ENCODE measurements at places on chromosomes 5 and 9.

DNA sequence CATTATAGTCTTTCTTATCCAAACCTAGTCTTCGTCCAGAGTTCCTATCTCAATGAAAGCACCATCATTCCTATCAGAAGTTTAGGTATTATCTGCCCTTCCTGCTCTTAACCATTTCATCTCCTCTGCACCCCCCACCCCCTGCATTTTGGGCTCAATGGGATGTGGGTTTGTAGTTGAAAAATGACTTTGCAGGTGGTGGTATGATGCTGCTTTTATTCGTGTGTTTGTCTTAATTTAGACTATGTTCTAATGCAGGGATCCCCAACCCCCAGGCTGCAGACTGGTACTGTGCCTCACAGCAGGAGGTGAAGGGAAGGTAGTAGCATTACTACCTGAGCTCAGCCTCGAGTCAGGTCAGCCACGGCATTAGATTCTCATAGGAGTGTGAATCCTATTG lies 49.4 kb upstream of the ZNF608 start:
- no peak for DNase-seq

DNA sequence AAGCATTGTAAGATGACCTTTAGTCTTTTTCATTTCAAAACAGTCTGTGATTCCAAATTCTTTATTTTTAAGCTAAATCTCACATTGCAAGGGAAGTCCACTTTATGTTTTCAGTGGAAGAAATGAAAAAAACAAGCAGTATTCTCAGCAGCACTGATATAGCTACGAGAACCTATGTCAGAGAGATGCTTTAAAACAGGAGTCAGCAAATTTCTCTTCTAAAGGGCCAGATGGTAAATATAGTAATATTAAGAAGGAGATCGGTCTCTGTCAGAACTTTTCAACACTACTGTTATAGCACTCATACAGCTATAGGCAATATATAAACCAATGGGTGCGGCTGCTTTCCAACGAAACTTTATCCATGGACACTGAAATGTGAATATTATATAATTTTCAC lies 18.7 kb downstream of the IL31RA start:
- DNase-seq = no peak

DNA sequence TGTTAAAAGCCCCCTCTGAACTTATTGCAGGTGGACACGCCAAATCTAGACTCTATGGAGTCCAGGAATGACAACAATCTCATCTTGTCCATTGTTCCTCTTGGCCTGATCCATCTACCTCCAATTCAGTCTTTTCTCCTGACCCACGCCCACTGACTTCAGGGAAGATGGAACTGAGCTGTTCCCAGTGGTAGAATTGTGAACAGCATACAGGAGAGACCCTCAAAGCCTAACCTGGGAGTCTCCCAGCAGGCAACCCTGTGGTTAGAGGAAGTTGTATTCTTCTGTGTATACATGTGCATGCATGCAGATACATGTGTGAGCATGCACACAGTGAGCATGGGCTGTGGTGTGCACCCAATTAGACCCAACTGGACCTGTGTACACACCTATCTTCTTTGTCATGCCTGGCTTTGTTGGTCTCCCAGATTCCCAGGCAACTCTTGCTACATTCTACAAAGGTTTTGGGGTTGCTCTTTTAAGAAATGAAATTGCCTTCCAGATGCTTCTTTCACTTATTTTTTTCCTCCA lies 286.0 kb downstream of the ZSWIM6 start:
- DNase-seq = no peak

DNA sequence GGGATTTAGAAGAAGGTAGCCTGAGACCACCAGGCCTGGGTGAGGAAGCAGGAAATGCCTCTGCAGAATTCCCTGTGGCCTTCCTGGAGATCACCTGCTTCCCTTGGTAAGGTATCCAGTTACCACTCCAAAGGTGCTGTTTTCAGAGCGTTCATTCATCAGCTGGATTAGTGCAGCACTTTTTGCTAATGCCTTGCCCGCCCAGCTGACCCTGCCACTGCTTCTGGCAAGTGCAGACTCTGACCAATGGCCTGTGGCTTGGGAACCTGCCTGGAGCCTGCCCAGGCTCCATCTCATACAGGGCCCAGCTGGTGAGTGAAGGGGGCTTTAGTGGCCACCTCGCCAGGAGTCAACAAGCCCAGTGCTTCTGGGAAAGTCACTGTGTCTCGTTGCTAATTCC lies 48.6 kb downstream of the FOXI1 start:
- no peak for DNase-seq

DNA sequence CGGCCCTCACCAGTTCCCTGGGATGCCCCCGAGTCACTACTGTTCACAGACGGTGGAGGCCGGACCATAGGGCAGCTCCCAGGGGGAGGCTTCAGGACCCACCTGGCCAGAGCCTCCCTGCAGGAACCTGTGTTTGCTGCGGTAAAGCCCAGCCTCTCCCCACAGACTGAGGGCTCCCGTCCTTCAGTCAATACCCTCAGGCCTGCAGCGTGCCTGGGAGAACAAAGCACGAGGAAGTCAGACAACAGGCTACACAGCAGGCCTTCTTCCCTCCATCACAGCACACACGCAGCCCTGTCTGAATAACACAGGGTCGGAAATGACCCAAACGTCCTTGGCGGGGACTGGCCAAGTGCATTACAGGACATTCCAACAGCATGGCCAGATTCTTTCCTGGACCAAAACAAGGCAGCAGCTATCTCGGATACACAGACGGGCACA lies 34.4 kb downstream of the COL23A1 start:
- no peak for DNase-seq

DNA sequence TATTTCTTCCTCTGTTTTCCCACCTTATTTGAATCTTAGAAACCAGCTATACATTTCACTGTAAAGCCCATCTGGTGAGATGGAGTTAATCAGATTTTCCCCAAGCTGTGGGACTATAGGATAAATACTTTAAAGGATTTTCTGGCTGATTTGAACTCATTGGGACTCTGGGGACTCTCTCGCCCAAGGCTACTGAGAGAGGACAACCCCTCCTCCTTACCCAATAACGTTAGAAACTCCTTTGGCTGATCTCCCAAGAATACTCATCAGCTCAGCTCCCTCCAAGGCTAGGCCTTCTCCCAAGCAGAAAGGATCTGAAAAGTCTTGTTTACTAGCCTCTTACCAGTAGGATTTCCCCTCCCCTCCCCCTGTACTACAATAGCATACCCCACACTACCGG lies 1.5 kb upstream of the GLRA1 start:
- DNase-seq = no peak

GRCh38 chr9:109910671-109911518 lies 130.9 kb downstream of the PALM2AKAP2 start:
- DNase-seq = no peak

- DNase-seq = no peak
Measured at GRCh38 chr5:33931136-33931535, 5.0 kb upstream of the RXFP3 start.

DNA sequence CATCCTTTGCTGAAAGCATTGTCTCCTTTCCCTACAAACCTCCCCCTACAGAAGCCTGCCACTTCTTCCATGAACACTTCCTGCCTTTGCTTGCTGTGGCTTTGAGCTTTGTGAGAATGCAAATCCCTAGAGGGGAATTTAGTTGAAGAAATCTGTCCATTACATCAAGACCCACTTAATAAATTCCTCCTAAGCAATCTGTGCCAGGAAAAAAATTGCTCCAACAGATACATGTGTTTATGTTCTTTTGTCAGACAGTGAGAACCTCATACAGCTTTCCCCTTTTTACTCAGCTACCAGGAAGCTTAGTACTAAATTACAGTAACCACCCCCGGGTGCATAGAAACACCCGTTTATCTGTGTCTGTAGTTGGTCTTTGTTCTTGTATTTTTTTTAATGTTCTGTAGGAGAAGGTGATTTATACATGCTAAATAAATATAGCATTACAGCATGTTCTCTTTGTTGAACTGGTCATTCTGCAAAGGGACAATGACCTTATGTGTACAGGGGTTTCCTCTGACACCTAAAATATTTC lies 43.9 kb downstream of the SH3TC2 start:
- no peak for DNase-seq

GRCh38 chr5:172377856-172378255 lies 76.5 kb downstream of the SH3PXD2B start:
- DNase-seq = no peak

DNA sequence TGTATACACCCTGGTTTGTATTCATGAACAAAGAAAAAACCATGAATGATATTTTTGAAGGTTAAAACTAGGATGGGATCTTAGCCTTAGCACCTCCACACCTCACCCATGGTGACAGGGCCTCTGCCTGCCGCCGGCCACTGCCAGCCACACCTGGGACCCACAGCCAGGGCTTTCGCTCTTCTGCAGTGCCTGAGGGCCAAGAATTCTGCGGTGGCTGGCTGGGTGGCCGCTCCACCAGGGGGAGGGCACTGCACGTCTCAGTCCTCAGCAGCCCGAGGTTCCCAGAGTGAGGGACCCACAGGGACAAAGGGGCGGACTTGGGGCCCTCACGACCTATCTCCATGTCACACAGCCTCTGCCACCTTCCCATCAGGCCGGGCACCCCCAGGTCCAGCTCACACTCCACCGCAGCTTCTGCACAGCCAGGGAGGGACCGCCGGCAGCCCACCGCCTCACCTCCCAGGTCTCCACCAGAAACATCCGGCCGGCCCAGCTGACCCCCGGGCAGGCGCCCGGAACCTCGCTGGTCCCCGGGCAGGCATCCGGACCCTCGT lies 6.9 kb downstream of the EXD3 start:
- DNase-seq = no peak

DNA sequence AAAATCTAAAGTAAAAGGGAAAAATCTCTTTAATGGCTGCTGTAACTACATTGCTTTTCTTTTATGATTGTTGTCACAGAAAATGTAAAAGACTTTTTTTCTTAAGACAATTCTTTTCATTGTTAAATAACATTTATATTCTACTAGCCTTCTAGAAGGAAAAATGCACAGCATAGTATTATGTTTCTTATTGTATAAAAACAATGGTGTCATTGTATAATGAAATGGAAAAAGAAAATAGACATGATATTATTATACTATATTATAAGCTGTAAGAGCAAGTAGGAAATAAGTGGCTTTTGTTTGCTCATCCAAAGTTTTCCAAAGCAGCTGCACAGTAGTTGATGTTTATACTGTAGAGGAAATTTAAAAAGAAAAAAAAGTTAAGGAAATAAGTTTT lies 1021.7 kb downstream of the EFNA5 start:
- DNase-seq = no peak

DNA sequence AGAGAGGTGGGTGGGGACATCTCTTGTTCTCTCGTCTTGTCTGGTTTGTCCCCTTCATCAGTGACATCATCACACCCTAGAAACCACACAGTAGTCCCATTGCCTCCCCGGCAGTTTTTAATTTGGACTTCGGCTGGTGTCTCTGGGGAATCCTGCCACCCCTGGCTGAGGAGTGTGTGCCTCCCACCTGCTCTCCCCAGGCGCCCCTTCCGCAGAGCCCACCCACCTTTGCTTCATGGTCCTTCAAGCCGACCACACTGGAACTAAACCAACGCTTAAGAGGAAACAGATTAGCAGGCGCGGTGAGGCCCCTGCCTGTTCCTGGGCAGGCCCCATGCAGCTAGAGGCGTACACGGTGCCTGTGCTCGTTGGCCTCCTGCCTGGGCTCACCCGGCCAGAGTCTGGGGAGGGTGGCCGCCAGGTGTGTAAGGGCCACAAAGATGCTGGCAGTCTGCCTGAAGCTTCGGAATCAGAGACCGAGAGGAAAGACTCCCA lies 107.6 kb upstream of the SPRY4 start:
- peak; percentile 5 for DNase-seq

DNA sequence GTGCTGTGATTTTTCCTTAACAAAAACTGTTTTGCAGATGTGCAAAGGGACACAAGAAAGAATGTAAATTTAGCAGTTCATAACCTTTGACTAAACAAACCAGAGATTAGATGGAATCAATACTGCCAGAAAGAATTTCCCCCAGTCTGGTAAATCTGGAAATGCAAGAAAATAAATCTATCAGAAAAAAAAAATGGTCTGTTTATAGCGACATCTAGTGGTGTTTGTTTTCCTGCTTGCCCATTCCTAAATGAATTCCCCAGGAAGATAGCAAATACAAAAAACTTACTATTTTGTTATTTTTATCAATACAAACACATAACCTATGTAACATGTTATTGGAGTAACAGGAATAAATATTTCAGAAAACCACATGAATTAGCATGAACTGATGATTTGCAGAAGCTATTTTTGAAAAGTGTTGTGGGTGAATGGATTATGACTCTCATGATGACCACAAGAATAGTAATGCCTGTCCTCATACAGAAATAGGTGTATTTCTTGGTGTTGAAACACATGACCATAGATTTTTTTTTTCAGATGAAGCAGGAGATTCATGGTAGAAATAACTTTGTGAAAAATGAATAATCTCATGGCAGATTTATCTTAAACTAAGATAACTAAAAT lies 1703.8 kb downstream of the MAT2B start:
- no peak for DNase-seq

- no peak for DNase-seq
Measured at GRCh38 chr9:103942200-103942599, 151.9 kb upstream of the SMC2 start.

DNA sequence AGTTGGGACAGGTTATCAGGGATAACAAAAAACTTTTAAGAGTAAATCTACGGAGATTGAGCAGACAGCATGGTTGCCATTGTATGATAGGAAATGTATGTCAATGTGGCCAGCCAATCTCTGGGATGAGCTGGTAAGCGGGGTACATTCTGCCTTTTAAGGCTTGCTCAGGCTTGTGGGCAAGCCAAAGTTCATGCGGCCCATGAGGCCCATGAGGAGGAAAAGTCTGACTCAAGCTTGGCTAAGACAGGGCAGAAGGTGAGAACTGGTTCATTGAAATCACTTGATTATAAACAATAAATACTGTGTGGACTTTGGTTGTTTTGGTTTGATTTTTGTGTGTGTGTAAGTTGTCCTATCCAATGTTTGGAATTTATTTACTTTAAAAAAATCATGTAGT lies 997.1 kb downstream of the DNAH5 start:
- no peak for DNase-seq

GRCh38 chr9:128550770-128551656 lies 1.4 kb upstream of the SPTAN1 start:
- no peak for DNase-seq
